ENCODE measurements at places on chromosomes 4 and X.
A peak's percentile ranks its signal among the peaks of the same experiment; 100 is the strongest.

GRCh38 chr4:74054483-74055047 lies 16.1 kb upstream of the CXCL3 start:
- DNase-seq, result no peak

GRCh38 chr4:35939751-35940150 lies 304.6 kb downstream of the ARAP2 start:
- no peak for DNase-seq

DNA sequence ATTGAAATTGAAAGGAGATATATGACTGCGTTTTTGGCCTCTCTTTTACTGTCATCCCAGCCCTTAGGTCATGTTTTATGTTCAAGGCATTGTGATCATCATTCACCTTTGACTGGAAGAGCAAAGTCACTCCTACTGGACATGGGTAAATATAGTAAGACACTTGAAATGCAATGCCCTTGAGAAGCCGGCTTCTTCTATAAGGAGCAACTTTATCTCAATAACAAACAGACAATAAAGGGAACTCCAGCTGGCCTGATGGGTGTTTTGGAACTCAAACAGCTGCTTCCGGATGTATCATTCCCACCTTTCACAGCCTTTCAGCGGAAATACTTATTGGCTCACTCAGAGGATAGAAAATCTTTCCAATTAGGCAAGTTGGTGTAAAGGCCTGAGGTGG lies 65.1 kb upstream of the C4orf54 start:
- DNase-seq, result no peak

DNA sequence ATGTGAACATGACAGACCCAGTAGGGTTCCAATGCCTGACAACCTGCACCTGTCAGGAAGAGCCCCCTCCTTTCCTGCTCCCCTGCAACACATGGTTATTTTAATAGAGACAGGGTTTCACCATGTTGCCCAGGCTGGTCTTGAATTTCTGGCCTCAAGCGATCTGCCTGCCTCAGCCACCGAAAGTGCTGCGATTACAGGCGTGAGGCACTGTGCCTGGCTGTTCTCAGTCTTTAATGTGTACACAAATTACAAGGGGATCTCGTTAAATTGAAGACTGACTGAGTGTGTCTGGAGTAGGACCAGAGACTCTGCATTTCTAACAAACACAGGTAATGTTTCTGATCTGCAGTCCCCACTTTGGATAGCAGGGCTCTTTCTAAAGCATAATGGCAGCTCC lies 55.4 kb downstream of the NPNT start:
- no peak for DNase-seq

GRCh38 chr4:106305435-106306055 lies 10.5 kb downstream of the TBCK start:
- DNase-seq, result no peak

GRCh38 chrX:15151267-15152186 lies 118.4 kb downstream of the ASB9 start:
- DNase-seq, result peak; percentile 41

Measured in CD14-positive monocyte (primary cell).